NCI-H774 (cell line): ENCODE measurements at places on chromosomes 5 and 9.

GRCh38 chr5:122751293-122751782 is 23.5 kb upstream of the SNX2 start:
- no peak for DNase-seq

DNA sequence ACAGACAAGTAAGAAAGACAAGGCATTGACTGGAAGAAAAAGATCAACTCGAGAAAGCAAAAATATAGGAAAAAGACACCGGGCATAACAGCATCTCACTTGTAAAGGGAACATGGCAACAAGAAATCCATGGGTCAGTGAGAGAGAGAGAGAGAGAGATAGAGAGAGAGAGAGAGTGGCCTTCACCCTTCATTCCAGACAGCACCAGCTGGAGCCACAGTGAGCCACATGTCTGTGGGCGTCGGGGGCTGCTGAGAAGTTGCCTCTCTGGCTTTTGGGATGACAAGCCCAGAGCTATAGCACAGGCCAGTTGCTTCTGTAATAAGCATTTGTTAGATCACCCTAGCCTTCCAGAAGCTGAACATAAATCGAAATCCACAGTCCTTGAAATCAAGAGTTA is 20.3 kb upstream of the ENC1 start:
- DNase-seq = no peak

- no peak for DNase-seq
Observed at GRCh38 chr5:38211354-38211710, 47.0 kb upstream of the EGFLAM start.

DNA sequence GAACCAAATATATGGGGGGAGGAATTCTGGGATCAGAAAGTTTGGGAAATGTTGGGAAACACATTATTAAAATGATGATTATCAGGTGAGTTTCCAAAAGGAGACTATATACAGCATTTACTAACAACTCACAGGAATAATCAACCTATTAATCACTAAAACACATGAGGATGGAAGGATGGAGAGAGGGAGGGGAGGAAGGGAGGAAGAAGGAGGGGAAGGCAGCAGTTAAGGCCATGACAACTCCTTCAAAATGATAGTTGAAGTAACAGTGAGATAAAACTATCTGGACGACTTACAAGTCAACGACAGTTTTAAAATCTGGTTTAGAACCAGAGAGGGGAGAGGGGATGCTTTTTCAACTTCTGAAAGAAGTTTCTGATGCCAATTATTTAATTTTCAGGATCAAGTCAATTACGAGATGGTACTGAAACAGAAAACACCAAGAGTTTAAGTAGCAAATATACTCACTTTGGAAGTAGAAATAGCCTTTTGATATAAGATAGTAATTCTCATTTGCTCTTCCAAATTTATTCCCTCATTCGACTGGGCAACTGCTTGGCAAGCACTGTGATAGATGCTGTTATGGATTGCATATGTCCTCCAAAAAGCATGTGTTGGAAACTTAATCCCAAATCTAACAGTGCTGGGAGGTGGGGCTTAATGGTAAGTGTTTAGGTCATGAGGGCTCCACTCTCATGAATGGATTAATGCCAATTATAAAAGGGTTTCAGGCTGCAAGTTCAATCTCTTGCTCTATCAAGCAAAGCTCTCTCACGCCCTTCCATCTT is 30.4 kb downstream of the FBXW11 start:
- DNase-seq = no peak

- no peak for DNase-seq
Observed at GRCh38 chr5:60835554-60835953, 8.5 kb downstream of the ELOVL7 start.

DNA sequence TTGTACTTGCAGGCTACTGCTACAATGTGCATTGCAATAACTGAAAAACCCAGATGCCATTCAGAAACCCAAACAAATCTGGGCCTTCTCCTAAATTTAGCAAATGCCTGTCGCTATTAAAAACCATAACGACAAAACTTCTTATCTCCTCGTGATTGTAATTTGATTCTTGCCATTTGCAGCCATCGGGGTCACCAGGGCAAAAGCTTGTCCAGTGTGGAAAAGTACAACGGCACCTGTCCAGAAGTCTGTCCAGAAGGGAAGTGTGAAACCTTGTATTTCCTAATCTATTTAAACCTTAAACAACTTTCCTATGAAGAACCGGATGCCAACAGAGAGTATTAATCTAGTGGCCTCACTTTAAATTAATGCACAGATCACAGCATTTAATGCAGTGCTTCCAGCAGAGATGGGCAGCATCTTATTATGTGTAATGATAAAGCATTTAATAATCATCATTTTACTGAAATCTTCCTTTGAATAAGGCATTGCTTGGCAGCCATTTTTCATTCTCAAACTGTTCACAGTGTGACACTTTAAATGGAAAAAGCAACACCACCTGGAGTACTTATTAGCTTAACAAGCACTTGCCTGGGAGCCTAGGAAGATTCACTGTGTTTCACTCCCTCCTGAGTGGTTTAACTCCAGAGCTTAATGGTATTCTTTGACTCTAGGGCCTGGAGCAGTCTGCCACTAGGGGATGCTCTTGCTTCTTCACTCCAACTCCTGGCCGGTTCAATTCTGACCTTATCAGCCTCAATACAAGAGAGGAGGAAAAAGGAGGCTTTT is 4.9 kb upstream of the C7 start:
- DNase-seq = peak; percentile 59

DNA sequence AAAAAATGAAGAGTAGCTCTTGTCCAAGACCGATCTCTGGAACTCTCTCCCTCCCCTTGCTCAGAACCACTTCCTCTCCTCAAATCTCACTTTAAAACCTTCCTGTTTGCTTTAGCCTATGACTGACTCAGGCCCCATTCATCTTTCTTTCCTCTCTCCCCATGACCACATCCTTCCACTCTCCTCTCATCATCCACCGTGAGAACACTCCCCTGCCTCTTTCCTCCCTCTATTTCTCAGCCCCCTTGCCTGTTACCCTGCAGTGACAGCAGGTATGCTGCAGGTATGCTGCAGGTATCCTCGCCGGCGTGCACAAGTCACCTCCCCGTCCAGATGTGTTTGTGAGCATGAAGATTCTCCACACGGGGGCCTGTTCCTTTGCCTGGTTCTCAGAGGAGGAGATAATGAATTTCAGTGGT is 505.3 kb downstream of the CCDC171 start:
- no peak for DNase-seq

- no peak for DNase-seq
Observed at GRCh38 chr9:13715430-13715829, 435.9 kb upstream of the MPDZ start.

DNA sequence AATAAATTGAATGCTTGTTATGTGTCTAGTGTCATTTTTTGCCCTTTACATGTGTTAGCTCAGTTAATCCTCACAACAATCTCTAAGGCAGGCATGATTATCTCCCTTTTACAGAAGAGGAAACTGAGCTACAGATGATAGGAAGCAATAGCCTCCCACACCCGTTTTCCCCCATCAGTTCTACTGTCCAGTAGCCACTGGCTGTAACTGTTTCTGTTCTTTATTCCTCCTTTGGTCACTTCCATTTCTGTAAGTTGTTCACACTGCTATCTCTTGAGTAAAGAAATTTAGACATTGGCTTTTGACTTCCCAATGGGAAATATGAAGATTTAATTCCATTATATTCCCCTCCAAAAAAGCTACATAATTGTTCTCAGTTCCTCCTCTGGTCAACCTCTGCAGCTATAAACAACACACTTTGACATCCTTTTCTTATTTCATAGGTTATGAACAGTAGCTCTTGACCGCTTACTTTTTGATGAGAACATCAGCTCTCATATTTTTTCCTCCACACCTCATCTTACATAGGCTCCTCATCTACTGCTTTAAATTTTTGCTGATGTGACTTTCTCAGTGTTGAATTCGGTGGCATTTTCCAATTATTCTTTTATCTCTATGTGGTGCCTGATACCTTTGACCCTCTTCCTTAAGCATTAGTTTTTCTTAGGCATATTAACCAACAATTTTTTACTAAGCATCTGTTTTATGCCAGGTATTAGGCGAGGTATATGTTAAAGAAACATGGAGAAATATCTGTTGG is 21.4 kb downstream of the SPZ1 start:
- DNase-seq = no peak

DNA sequence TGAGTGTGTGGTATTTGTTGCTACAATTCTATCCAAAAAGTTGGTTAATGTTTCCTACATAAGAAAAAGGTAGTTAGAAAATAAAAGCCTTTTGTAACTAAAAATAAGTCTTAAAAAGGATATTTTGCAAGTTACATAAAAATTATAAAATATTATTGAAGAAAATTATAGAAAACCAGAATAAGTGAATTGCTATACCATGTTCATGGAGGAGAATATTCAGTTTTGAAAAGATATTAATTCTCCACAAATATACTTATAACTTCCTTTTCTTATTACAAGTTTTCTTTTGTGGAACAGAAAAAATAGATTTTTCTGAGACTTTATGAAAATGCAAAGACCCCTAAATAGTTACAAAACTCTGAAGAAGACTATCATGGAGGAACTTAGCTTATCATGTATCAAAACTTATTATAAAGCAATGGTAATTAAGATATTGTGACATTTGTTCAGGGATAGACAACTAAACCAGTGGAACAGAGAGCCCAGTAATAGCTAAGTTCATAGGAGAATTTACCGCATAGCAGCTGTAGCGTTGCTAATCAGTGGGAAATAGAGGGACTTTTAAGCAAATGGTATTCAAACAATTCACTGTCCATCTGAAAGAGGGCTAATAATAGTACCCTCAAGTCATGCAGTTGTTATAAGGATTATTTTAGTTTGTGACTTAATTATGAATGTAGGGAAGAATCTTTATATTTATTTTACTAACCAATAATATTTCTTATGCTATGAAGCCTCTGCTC is 515.2 kb upstream of the ZNF608 start:
- DNase-seq = no peak

DNA sequence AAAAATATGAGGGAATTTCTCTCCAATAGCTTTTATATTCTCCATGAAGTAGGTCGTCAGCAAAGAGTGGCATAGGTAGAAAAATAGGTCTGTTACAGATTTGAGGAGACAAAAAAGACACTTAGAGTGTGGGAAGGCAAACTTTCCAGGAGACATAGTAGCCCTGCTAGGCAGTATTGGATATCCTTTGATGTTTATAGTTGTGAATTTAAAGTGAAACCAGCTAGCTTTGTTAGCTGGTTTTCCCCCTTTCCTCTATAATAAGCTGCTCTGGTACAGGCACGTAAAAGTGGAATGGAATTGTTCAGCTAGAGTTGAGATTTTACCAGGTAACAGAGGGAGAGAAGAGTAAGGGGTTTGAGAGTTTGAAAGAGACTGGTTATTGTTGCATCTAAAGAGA is 17.1 kb upstream of the APC start:
- no peak for DNase-seq

DNA sequence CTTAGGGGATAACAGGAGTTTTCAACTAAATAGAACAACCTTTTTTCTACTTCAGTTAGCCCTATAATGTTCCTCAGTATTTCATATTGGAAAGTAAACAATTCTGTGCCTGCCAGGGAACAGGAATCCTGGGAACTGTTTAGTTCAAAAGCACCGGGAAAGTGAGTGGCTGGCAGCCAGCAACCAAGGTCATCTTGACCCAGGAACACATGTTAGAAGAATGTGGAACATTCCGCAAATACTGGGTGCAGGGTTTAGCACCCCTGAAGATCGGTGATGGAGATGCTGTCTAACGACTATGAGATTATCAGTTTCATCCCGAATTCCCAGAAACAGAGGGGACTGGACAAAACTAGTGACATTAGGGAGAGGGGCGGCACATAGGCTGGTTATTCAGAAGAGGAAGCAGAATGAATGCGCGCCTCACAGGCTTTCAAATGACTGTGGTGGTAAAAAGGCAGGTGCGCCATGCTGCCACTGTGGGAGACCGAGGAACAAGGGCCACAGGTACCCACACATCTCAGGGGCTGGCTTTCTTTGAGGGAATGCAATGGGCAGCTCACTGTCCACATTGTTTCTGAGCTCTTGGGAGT is 51.2 kb downstream of the IPPK start:
- DNase-seq = peak; percentile 2

DNA sequence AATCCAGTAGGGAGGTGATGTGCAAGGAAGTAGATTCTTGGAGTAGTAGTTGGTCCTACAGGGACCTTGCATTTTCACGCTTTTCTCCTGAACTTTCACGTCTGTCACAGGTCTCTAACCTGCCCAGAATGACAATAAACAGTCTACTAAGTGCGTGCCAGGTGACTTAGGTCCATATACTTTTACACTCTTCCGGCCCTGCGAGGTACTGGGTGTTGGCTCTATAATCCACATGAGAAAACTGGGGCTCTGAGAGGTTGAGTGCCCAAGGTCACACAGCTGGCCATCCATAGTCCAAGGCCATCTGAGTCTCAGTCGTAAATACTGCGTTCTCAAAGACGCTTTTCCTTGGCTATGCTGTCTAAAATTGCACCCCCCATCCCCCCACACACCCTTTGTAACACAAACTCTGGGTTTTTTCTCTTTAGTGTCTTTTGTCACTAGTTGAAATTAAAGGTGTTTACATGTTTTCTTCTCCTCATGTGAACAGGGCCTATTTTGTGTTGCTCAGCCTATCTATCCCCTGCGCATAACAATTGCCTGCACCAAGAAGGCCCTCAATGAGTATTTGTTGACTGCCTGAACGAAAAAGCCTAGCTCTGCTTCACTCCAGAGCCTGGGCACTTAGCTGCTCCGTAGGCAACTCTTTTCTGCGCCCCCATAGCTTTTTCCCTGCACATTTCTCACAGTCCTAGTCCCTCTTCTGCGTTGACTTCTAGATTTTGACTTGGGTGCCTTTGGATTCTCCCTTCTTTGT is 943 bp downstream of the SFXN1 start:
- DNase-seq = no peak

- DNase-seq = no peak
Observed at GRCh38 chr9:120252248-120252647, 327.7 kb downstream of the CDK5RAP2 start.

GRCh38 chr5:102090770-102091169 is 205.3 kb downstream of the SLCO4C1 start:
- peak; percentile 42 for DNase-seq
